ENCODE measurements at places on chromosomes 6 and 20. TPM values are rescaled to one million over a fixed set of nuclear protein-coding genes. Genes with fewer than 3 reads are reported as not detected.

- DNase-seq, result no peak
Observed at GRCh38 chr20:47934761-47935160, 149.5 kb upstream of the SULF2 start.

GRCh38 chr20:6956056-6956455 lies 188.6 kb downstream of the BMP2 start:
- no peak for DNase-seq

- no peak for DNase-seq
Observed at GRCh38 chr6:8889514-8889913, 454.2 kb upstream of the SLC35B3 start.

GRCh38 chr20:43968341-43969000 lies 53.8 kb downstream of the TOX2 start:
- no peak for DNase-seq

- peak; percentile 96 for DNase-seq
Observed at GRCh38 chr6:39114704-39115599, at the start of gene SAYSD1. TSS of gene SAYSD1 (minus strand) at chr6:39115186. CDS start at chr6:39115089, 97 bp downstream.

GRCh38 chr6:99522531-99522930 lies 7.3 kb upstream of the USP45 start:
- DNase-seq, result no peak

DNA sequence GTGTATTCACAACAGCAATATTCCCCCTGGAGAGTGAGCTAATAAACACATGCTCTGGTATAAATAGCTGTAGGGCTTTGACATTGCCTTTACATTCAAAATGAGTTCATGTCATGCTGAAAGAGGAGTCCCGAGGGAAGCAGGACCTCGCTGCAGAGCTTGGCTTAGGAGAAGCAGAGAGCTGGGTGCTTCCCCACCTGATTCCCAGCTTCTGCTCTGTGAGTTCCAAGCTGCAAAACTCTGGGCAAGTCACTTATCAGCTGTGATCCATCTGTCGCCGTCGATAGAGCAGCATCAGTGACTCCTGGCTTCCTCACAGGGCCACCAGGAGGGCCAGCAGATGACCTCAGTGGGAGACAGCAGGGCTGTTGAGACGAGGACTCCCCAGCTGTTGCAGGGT lies 241.8 kb downstream of the ANKRD60 start:
- no peak for DNase-seq

DNA sequence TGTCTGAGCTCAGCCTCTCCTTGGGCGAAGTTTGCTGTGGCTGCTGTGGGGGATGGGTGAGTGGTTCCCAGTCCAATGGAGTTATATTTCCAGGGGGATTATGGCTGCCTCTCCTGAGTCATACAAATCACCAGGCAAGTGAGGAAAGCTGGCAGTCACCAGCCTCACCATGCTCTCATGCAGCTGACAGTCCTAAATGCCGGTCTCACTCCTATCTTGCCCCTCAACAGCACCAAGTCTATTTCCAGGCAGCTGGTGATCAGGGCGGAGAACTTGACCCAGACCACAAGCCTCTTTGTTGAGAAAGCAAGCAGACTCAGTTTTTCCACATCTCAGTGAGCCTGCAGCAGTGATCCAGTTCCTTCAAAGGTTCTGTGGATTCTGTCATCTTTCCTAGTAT lies 98.9 kb downstream of the TBC1D32 start:
- no peak for DNase-seq

DNA sequence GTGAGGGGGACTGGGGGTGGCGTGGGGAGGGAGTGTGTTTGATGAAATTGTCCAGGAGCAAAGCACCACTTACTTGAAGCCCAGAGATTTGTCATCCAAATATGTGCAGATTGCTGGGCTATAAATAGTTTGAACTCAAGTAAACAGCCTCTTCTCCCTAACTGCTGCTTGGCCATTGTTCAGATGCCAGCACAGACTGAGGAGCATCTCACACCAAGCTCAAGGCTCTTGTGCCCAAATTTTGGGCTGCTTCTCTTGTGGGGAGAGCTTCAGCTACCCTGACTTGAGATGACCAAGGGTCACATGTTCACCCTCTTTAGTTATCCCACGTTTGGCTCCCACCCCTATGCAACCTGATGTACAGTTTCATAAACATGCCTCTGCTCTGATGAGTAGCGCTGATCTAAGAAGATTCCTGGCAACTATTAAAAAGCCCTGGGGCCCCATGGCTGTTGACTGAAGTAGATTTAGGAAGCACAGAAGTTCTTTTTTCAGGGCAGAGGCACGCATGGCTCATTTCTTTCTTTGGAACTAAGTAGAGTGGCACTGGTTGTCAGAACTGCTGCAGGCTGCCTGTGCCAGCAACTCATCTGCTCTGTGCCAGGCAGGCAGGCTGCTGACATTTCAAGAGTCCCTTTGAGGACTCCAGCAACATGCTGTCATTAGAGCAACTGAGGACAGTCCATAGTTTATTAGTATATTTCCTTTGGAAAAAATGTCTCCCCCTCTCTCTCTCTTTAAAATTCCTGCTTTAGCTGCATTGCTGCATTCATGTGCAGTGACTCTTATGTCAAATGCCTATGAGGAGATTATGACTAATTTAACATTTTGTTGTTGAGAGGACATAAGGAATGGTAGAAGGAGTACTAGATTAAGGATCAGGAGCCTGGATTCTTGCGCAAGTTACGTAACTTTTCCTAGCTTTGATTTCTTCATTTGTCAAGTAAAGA lies 9.6 kb upstream of the PKIG start:
- DNase-seq, result peak; percentile 86

DNA sequence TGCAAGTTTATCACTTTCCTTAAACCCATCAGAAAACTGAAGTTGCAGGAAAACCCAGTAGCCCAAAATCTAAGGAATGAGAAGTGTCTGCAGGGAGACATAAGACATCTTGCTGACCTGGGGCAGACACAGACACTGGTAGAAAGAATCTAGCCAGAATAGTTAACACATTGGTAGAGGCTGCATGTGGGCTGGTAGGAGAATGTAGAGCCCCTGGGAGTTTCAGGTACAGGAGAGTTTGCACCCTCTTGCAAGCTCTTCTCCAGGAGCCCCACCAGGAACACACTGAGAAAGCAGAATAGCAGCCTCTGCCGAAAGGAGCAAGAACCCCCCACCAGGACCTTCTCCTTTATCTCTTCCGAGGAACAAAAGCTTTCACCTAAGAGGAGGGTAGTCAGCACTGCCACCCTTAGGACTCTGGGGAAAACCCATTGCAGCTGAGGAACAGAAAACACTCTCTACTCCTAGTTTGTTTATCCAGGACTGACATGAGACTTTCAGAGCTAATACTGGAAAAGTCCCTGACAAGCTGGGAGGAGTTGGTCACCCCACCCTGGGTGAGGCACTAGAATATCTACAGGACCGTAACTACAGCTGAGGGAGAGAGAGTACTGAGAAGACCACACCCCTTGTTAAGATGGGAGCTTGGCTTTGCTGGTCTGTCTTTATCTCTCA lies 10.5 kb upstream of the OGFRL1 start:
- no peak for DNase-seq

GRCh38 chr20:6708010-6708409 lies 59.5 kb upstream of the BMP2 start:
- peak; percentile 71 for DNase-seq

- DNase-seq, result peak; percentile 94
Observed at GRCh38 chr20:41340327-41341055, at the start of gene LPIN3. TSS of gene LPIN3 (plus strand) at chr20:41340821. CDS start at chr20:41345804, 4,983 bp downstream.

DNA sequence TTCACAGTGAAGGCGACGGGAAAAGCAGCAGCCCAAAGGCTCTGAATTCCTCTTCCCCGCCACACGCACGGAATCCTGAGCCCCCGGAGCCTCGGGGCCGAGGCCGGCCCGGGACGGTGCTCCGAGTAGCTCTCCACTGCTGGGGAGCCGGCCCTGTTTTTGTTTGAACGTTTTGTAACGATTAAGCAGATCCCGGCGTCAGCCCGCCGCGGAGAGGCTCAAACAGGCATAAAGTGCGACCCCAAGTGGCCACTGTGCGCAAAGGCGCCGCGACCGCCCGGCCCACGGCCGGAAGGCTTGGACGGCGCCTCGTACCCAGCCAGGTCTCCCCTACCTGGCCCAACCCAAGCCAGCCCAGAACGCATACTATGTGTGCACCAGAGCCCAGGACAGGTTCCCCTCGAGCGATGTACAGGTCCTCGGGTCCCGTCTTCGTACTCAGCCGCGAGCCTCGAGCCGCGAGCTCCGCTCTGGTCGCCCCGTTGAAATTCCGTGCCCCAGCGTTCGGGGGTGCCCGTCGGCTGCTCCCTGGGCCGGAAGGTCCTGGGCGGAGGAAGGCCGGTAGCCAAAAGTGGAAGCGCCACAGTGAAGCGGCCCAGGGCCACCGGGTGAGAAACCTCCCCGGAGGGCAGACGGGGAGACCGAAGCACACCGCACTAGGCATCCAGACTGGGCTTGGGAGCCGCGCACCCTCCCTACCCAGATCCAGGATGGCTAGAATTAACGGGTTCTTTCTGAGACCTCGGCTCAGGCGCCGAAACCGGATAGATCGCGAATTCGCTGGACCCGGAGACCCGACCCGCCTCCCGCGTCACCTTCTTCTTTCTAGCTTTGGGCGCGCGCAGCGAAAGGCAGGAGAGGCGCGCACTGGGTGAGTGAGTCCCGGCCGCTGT lies 1.2 kb upstream of the MAFB start:
- DNase-seq, result peak; percentile 95

DNA sequence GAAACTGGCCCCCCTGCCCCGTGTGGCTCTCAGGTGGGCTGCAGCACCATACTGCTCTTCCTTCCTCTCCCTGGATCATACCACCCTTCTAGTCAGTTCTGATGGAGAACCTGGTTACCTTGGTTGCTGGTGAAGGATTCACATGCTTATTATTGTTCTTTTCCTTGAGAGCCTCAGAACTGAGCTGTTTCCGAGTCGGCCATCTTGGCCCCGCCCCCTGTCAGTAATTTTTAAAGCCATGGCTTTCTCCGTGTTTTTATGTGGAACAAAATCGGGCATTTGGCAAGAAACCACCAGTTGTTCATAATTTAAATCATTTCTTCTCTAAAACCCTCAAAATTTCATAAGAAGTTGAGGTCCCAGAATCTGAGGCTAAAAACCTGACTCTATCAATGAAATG lies 493.8 kb downstream of the NKAIN2 start:
- DNase-seq, result no peak

GRCh38 chr20:9223296-9223695 lies 154.4 kb downstream of the PLCB4 start:
- no peak for DNase-seq

GRCh38 chr6:1812034-1812433 lies 202.3 kb downstream of the FOXC1 start:
- DNase-seq, result no peak

- no peak for DNase-seq
Observed at GRCh38 chr6:124197148-124197547, 393.5 kb downstream of the NKAIN2 start.

DNA sequence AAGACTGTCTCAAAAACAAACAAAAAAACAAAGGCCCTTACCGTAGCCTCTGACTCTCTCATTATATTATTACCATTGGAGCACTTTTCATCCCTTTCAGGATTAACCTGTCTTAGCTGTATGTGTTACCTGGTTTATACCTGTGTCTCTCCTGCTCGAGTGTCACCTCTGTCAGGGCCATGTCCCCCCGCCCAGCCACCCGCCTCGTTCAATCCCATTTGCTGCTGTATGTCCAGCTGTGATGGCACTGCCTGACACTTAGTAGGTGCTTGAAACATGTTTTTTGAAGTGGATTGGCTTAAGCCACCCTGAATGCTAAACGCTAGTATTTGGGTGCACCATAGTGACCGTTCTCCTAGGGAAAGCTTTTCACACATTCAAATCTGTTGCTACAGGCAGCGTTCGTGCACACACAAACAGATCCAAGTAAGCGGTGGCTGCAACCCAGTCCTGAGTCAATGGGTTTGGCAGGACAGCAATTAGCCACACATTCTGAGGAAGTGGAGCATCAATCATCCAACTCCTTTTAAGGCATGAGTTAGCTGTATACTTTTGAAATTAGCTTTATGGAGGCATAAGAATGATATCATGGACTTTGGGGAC lies 98.9 kb upstream of the ZNF217 start:
- peak; percentile 74 for DNase-seq

GRCh38 chr6:22435151-22435550 lies 134.2 kb upstream of the HDGFL1 start:
- no peak for DNase-seq

- DNase-seq, result no peak
Observed at GRCh38 chr6:139498715-139499114, 124.3 kb upstream of the CITED2 start.

GRCh38 chr20:33664762-33665144 lies 2.0 kb upstream of the ACTL10 start:
- DNase-seq, result no peak

- no peak for DNase-seq
Observed at GRCh38 chr20:4011226-4011975, 4.0 kb downstream of the RNF24 start.

GRCh38 chr6:18445228-18445627 lies 58.1 kb downstream of the RNF144B start:
- DNase-seq, result no peak

GRCh38 chr6:43871933-43872332 lies 101.9 kb downstream of the VEGFA start:
- no peak for DNase-seq

DNA sequence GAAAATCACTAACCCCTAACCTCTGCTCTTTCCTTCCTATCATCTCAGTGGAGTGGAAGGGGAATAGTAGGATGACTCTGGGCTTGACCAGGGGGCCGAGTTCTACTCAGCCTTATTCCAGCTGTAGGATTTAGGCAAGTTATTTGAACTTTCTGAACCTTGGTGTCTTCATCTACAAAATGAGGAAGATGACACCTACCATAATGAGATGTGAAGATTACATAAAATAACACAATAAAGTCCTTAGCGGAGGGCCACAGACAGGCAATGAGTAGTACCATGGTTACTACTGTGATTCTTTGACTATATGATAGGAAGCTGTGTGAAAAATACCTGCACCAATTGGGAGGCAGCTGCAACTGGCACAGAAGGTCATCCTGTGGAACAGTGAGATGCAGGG lies 53.6 kb upstream of the PIM1 start:
- DNase-seq, result no peak

- no peak for DNase-seq
Observed at GRCh38 chr20:40978761-40979160, 49.9 kb upstream of the TOP1 start.

IL17A gene
- 0.39 TPM for polyA plus RNA-seq

OOEP gene
- polyA plus RNA-seq, result not detected

GSTA1 gene
- polyA plus RNA-seq, result 15.6 TPM

FAM162B gene
- polyA plus RNA-seq, result 0.60 TPM

GPX5 gene
- polyA plus RNA-seq, result not detected

TINAG gene
- 16.9 TPM for polyA plus RNA-seq

LY6G6D gene
- 0.31 TPM for polyA plus RNA-seq

PI16 gene
- 1.8 TPM for polyA plus RNA-seq

TOX2 gene
- 1.2 TPM for polyA plus RNA-seq

SLC23A2 gene
- 1.4 TPM for polyA plus RNA-seq

RSPH9 gene
- polyA plus RNA-seq, result 0.46 TPM

MAP7 gene
- polyA plus RNA-seq, result 26.4 TPM

RUNX2 gene
- 2.5 TPM for polyA plus RNA-seq

MUC22 gene
- not detected for polyA plus RNA-seq

IER3 gene
- 193 TPM for polyA plus RNA-seq

LY6G6F gene
- not detected for polyA plus RNA-seq

MOCS3 gene
- 3.9 TPM for polyA plus RNA-seq

HSPA1B gene
- polyA plus RNA-seq, result 63.1 TPM

SMPDL3A gene
- polyA plus RNA-seq, result 36.1 TPM

NKAIN4 gene
- 0.73 TPM for polyA plus RNA-seq

DPPA5 gene
- polyA plus RNA-seq, result not detected

PCSK2 gene
- 0.60 TPM for polyA plus RNA-seq

GRM1 gene
- polyA plus RNA-seq, result not detected

OLIG3 gene
- polyA plus RNA-seq, result not detected
